ENCODE measurements at places on chromosomes 2 and 18. TPM values are rescaled to one million over a fixed set of nuclear protein-coding genes. Genes with fewer than 3 reads are reported as not detected.

BUB1 gene
- total RNA-seq = 7.1 TPM

G6PC2 gene
- total RNA-seq = not detected

PRKD3 gene
- 36.2 TPM for total RNA-seq

GULP1 gene
- total RNA-seq = 27.5 TPM

SP5 gene
- 5.1 TPM for total RNA-seq

ANO7 gene
- 1.3 TPM for total RNA-seq

GRCh38 chr18:32274307-32274706 is 84.5 kb downstream of the MEP1B start:
- no peak for DNase-seq

GRCh38 chr2:176149481-176149938 is 1.8 kb upstream of the HOXD4 start:
- DNase-seq = no peak

DNA sequence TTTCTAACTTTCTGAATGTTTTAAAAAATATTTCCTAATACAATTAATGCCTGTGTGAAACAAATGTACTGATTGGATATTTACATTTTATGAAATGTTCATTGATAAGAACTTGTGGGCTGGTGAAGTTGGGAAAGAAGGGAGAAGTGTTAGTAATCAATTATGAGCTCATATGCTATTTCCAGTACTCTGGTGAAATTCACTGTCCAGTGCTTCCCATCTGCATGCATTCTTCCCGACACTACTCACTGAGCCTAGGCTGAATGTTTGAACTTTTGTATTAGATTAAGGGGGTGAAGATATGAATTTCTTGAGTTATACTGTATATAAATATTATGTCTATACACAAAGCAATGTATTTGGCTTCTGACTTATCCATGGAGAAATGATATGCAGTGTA is 36.0 kb downstream of the SKA1 start:
- no peak for DNase-seq

DNA sequence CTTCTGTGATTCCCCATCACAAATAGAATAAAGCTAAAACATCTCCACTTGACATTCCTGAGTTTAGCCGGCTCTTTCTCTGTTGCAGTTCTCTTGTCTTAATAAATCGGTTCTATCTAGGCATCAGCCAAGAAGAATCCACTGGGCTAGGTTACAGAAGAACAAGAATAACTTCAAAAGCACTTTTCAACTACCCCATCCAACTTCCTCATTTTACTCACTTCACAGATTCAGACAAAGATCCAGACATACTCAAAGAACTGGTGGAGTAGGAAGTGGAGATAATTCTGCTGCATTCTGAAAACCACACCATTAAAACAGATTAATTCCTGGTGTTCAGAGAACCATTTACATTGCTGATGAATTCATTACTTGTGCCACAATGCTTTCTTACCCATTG is 9.6 kb upstream of the ALPK2 start:
- DNase-seq = no peak

DNA sequence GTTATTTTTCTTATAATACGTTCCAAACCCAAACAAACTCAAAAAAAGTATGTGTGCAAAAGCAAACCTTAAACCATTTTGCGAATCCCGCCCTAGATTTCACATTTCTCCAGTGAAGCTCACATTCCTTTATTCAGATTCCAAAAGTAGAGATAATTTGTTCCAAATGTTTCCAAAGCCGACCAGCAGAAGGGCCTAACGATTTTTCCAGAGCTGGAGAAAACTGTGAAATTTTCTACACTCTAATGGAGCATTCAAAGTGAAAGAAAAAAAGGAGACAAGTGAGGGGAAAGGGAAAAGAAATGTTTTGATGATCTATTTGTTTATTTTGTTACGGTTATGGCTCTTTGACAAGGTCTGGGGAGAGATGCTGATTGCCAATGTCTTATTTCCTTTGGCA is 286.5 kb upstream of the SLC14A2 start:
- DNase-seq = no peak

- no peak for DNase-seq
These were observed 2.1 kb downstream of the PLA2R1 start for GRCh38 chr2:160060297-160060696.

DNA sequence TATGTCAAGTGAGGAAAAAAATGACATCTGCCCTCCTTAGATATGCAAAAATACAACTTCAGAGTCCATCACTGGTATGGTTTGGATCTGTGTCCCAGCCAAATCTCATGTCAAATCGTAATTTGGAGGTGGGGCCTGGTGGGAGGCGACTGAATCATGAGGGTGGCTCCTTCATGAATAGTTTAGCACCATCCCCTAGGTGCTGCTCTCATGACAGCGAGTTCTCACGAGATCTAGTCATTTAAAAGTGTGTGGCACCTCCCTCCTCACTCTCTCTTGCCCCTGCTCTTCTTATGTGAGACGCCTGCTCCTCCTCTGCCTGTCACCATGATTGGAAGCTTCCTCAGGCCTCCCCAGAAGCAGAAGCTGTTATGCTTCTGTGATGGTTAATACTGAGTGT is 5.9 kb upstream of the PSMA8 start:
- no peak for DNase-seq

DNA sequence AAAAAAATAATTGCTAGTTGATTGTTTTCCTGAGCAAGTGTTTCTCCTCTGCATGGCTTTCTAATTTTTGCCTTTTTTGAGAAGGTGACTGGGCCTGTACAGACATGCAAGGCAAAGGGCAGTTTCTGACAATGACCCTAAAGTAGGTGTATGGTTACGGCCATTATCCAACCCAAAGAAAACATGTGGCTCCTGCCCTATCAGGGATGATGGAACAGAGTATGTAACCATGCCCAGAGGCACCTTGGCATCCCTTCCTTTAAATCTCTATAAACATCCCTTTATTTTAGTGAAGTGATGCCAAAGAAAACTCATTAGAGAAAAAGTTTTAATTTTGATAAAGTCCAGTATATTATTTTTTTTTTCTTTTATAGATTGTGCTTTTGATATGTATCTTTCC is 217.5 kb downstream of the LPIN1 start:
- no peak for DNase-seq

DNA sequence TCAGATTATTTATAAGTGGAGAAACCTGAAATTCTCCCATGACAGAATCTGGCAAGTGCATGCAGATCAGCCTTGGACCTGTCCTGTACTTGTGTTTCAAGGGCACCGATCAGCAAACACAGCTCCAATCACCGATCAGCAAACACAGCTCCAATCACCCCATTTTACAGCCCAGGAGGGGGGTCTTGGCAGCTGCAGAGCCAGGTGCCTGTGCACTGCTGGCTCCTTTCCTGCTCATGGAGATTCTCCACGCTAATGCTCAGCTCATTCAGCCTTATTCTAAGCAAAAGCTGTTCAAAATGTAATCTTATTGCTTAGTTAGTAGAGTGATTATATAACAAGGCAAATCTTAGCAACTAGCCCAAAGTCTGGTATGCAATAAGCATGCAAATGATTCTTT is 623.1 kb upstream of the HS6ST1 start:
- DNase-seq = no peak

DNA sequence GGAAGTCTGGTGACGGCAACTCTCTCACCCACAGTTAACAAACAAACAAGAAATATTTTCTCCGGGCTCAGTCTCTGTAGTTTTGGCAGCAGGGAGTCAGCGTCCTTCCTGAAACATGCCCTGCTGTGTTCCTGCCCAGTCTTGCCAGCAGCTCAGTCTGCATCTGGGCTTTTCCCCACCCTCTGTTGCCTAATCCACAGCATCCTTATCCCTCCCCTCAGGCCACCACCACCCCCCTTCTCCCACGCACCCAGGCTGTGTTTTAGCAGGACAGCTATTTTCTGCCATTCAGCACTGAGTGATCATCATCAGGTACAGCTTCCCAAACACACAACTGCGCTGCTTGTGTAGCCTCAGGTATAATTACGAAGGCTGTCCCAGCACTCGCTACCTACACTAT is 168.2 kb downstream of the DPP10 start:
- peak; percentile 27 for DNase-seq

DNA sequence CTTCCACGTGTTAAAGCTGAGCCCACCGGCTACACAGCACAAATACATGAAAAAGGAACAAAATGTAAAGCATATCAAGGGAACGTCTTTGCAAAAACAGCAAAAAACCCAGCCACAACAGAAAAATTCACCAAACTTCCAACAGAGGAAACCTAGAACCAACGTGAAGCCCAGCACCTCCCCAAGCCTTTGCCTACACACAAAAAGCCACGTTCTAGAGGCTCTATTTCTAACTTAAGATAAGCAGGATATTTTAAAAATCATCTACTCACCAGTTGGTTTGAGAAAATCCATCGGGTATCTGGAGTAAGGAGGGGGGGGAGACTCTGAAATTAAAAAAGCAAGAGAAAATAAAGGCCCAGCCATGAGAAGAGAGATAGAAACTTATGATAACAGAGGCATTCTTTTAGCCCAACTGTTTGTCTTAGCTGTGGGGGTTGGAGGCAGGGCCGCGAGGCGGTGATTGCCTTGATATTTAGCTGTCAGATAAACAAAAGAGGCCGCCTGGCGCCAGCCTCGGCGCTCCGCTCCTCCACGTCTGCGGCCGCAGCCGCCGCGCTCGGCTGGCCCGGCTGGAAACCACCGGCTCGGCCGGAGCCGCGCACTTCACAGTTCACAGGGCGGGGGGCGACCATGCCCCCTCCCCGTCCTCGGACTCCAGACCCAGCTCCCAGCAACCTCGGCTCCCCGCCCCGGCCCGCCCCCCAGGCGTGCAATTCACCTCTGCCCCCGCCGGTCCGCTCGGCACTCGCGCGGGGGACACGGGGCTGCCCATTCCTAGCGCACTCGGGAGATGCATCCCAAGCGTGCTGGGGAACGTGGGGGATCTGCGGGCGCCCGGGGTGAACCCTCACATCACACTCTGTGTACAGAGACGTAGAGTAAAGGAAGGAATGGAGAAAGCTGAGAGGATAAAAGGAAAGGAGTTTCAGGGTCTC is 2.4 kb downstream of the SMAD7 start:
- no peak for DNase-seq

DNA sequence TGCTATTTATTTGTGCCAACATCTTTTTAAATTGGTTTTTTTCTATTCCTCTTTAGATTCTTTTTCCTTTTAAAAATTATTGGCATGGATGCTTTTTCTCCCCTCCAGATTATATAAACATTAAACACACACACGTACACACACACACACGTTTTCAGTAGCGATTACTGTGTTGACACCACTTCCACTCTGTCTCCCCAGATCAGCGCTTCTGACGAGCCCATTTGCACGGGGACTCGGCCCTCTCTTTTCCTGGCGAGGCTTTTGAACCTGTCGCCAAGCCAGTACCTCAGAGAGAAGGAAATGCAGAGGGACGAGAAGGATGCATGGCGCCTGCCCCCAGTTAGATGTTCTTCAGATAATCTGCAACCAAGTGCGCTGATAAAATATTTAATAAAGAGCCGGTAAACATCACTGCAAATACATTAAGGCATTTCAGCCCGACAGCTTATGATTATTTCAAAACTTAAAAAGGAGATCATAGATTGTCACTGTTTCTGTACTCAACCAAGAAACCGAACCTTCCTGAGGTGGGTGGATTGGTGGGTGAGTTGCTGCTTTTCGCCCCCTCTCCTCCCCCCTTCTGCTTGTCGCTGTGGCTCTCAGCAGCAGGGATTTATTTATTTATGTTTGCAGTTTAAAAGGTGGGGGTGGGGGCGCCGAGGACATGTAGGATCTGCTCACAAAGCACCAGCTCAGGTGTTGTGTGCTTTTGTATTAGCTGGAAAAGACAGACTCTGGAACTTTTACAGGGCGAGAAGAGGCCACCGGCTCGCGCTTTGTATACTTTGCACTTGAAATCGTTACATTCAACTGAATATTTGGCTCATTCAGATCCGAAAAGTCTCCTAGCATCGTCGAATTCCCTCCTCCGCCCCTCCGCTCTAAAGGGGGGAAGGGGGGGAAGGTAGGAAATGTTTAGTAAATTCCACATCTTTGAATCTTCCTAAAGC is 787 bp upstream of the TBR1 start:
- DNase-seq = no peak

- no peak for DNase-seq
These were observed 64.3 kb downstream of the FSIP2 start for GRCh38 chr2:185802926-185803325.
